ENCODE measurements at places on chromosomes 11 and 22.

DNA sequence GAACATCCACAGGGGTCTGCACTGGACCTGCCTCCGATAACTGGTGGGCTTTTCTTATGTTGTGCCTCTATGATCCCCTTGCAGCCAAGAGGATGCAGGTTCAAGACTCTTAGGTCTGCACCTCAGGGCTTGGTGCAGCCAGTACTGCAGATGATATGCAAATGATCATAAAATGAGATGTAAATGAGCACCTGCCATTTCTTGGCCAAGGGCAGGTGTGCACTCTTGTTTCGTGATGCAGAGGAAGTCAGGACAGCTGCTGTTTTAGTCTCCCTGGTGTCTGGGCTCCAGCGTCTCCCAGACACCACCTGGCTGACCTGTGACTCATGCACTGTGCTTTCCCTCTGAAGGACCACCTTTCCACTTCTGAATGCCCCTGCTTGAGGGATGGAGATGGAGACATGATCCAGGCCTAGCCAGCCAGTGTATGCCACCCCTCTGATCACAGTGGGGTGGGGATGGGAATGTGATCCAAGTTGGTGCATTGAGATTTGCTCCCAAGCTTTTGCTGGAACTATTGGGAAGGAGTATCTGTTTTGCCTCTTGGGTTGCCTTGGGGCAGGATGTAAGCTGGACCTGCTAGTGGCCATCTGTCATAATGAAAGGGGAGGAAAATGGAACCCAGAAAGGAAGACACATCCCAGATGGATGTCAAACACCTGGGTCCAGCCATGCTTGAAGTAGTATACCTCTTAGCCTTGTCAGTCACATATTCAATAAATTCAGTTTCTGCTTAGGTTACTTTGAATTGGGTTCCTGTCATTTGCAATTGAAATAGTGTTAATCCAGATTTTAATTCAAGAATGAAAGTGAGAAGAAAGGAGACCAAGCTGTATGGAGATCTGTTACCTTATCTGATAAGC, 3.3 kb upstream of the KCNJ11 start:
- no peak for DNase-seq

GRCh38 chr11:69436041-69436982, 45.2 kb upstream of the LINC01488 start:
- DNase-seq, result peak; percentile 25

DNA sequence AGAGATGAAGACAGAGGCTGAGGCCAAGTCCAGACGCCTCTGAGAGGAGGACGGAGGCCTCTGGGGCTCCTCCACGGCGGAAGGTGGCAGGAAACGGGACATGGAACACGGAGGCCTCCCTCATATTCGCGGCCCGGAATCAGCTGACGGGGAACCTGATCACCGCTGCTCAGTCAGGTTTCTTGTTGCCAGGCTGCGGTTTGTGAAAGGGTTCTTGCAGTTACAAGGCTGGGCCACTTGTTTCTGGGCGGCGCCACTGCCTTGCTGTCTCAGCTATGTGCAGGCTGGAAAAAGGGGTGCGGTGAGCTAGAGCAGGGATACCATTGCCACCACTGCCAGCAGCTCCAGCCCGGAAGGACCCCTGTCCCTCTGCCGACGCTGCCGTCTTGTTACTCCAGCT, 10.0 kb upstream of the MMP1 start:
- peak; percentile 15 for DNase-seq

GRCh38 chr11:27968461-27968860, 139.5 kb downstream of the KIF18A start:
- DNase-seq, result no peak
